Chondrocyte (in vitro differentiated cells): ENCODE measurements at places on chromosomes 4 and X. TPM values are rescaled to one million over a fixed set of nuclear protein-coding genes. Genes with fewer than 3 reads are reported as not detected.

- no peak for DNase-seq
Observed at GRCh38 chr4:181659202-181659601, 584.0 kb upstream of the TENM3 start.

GRCh38 chr4:12360391-12360790, 931.7 kb upstream of the HS3ST1 start:
- DNase-seq: no peak

NEUROG2 gene
- total RNA-seq: not detected in 3 replicates

DNA sequence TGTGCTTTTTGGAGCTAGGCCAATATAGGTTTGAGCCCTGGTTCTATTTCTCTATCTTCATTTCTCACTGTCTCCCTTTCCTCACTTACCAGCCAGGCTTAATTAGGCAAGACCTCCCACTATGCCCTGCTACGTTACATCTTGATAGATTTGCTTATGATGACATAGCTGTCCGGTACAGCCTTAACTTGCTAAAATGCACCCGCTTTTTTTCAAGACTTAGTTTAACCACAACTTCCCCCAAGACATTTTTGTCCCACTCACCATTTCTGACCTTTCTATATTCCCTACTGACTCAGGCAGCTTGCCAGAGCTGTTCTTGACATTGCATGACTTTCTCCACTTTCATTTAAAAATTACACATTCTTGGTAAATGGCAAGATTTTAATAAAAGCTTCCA, 152.6 kb downstream of the MID1 start:
- no peak for DNase-seq

GRCh38 chrX:68284281-68284904, 148.9 kb downstream of the OPHN1 start:
- DNase-seq: no peak

DNA sequence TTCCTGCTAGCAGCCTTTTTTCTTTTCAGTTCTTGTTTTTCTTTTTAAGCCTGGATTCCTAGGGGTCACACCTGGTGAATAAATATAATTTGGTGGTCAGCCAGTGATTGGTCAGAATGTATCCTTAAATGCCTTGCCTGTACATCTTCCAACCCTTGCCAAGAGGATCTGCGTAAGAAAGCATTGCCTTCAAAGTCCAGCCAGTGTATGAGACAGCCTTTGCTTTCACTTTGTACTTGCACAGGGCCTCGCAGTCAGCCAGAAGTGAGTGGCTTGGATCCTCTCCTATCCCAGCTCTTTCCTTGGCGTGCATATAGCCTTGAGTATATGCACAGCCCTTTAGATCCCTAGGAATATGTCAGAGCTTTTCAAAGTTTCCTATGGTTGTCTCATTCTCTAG, 22.2 kb downstream of the KANTR start:
- DNase-seq: no peak

NMU gene
- 0.80 to 1.5 TPM in 2 of 3 replicates, not detected in the other for total RNA-seq

- no peak for DNase-seq
Observed at GRCh38 chr4:24809376-24809775, 14.0 kb downstream of the SOD3 start.

GRCh38 chr4:98289375-98289774, 28.2 kb downstream of the RAP1GDS1 start:
- no peak for DNase-seq

DNA sequence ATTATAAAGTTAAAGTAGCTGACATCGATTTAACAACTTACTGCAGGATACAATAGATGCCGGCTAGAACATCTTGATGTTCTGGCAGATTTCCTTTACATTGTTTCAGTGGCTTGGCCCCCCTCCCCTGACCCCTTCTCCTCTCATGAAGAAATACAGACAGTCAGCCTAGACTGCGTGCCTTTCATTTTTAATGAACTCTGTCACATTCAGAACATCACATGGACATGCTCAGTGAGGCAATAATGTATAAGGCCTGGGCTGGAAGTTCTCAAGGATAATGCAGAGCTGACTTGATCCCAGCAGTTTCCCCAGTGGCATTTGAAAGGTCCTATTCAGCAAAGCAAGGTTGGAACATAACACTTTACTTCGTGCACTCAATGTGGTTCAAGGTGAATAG, 239.2 kb downstream of the ANK2 start:
- DNase-seq: no peak

DNA sequence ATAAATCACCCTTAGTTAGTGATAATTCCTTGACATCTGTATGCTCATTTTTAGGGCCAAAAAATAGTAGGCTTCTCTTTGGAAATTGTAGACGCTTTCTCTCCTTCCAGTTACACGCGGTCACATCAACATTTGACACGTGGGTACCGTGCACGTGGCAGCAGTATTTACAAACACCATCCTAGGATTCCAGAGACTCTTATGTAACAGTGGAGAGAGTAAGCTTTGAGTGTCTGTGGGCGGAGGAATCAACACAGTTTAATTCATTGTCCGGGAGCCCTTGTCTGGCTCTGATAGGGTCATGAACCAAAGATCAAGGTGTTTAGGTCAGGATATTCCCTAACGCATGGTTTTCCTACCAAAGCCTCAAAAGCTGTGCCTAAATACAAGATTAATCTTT, 12.2 kb downstream of the TET2 start:
- DNase-seq: no peak

LANCL3 gene
- total RNA-seq: 0.05 TPM in 1 of 3 replicates, not detected in the others

- no peak for DNase-seq
Observed at GRCh38 chr4:118759481-118759880, 74.3 kb downstream of the METTL14 start.

DNA sequence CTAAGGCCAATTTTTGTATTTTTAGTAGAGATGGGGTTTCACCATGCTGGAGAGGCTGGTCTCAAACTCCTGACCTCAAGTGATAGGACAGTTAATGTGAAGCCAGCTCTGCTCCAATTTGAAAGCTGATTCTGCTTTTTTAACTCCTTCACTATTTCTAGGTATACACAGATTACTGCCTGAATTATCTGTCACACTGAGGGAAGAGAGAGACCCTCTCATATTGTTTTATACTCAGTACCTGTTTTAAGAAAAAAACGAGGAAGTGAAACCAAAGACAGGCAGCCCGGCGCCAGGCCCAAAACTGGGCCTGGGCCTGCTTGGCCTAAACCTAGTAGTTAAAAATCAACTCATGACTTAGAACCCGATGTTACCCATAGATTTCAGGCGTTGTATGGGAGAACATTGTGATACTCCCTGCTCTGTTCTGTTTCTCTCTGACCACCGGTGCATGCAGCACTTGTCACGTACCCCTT, 1601.5 kb upstream of the PCDH10 start:
- DNase-seq: no peak

DNA sequence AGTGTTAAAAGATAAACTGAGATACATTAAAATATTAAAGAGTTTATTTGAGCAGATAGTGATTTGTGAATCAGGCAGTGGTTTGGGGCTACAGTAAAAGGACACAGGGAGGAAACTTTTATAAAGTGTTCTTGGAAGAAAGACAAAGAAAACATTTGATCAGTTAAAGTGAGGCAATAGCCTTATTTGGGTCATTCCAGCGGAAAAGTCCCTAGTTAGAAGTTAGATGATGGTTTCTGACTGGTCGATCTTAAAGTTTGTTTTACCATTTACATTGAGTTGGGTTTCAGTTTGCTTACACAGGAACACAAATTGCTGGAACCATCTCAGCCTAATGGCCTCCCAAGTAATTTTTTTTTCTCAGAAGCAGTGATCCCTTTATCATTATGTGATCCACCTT, 69.7 kb downstream of the PPP1R2C start:
- DNase-seq: no peak

GRCh38 chr4:140800666-140801065, 44.5 kb upstream of the TBC1D9 start:
- DNase-seq: no peak

GRCh38 chr4:146132445-146132844, 43.1 kb upstream of the LSM6 start:
- DNase-seq: no peak

DNA sequence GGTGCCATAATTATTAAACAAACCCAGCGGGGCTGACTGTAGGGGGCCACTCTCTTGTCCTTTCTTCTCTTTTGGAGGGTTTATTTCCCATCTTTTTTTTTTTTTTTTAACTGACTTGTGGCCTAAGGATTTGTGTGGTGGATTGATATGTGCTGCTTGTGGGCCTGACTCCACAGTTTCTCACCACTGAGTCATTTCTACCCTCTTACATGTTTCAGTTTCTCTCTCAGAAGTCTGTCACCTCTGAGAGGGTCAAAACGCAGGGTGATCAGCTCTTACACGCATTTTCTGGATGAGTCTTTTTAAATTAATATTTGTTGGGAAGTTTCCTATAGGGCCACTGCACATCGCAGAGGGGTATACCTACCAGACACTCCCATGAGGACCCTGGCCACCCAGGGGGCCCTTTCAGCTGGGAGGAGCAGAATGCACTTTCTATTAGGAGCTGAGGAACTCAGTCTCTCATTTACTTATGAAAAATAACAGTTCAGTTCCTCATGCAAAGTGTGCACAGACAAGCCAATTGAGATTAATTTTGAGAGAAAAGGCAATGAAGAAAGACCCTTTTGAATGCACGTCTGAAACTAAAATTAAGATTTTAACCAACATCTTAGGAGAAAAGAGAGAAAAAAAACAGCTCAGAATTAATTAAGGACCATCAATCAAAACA, 407.9 kb downstream of the TECRL start:
- DNase-seq: no peak

DNA sequence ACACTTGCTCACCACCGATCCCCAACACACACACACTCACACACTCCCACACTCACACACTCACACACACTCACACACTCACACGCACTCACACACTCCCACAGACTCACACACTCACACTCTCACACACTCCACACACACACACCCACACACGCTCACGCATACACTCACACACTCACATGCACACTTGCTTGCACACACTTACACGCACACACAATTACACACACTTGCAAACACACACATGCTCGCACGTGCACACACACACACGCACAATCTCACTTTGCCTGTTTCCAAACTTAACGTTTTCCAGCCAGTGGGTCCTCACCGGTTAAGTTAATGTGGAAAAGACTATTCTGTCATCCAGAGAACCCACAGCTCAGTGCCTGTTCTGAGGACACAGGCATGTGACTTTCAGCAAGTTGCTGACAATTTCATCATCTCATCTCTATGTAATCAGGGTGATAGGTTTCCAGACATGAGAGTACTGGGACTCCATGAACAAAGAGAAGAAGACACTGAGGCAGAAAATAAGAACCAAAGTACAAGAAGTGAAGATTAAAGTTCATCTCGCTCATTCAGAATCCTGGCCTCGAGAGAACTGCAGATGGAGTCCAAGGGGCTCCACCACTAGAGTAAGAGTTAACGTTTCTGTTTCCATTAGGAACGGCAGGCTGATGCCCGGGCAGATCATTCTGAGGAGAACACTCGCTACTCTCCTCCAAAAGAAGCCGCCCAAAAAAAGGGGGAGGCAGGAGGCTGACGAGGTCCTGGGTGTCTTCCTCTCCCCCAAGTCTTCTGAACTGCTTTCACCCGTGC, 153.2 kb upstream of the FRG1 start:
- no peak for DNase-seq

GYPB gene
- total RNA-seq: not detected in 3 replicates

GRCh38 chr4:163606896-163607691, 112.6 kb downstream of the TMA16 start:
- DNase-seq: no peak

- no peak for DNase-seq
Observed at GRCh38 chr4:150680651-150681050, 98.7 kb downstream of the MAB21L2 start.

- DNase-seq: peak; percentile 60
Observed at GRCh38 chr4:167424341-167425256, 190.3 kb upstream of the SPOCK3 start.

DNA sequence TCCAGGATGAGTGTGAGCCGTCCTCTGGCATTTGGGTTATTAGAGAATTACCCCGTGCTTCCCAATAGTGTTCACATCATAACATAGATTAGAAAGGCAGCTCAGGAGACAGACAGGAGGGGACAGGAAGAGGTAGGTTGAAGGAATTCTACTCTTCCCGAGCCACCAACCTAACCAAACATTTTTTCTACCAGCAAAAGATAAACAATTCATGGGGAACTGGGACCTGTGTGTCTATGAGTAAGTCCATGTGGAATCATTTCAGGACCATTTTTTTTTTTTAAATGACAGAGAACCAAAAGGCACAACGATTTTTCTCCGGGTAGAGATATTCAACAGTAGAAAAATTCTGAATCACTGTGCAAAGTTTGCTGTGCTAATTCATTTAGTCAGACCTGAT, 174.2 kb upstream of the ETNPPL start:
- DNase-seq: no peak

- peak; percentile 35 for DNase-seq
Observed at GRCh38 chrX:786441-786881, 155.9 kb downstream of the SHOX start.

FAM47E gene
- total RNA-seq: 0.73 to 1.2 TPM (median 0.92 TPM) in 3 replicates

ZNF157 gene
- 0.15 to 0.22 TPM in 2 of 3 replicates, not detected in the other for total RNA-seq
